ENCODE measurements at places on chromosomes 2 and 18.

- DNase-seq: no peak
Measured at GRCh38 chr2:149021271-149021719, 17.2 kb upstream of the LYPD6B start.

- no peak for DNase-seq
Measured at GRCh38 chr2:185128996-185129395, 530.7 kb downstream of the ZNF804A start.

- DNase-seq: no peak
Measured at GRCh38 chr2:193943406-193943960, 1713.5 kb upstream of the SLC39A10 start.

DNA sequence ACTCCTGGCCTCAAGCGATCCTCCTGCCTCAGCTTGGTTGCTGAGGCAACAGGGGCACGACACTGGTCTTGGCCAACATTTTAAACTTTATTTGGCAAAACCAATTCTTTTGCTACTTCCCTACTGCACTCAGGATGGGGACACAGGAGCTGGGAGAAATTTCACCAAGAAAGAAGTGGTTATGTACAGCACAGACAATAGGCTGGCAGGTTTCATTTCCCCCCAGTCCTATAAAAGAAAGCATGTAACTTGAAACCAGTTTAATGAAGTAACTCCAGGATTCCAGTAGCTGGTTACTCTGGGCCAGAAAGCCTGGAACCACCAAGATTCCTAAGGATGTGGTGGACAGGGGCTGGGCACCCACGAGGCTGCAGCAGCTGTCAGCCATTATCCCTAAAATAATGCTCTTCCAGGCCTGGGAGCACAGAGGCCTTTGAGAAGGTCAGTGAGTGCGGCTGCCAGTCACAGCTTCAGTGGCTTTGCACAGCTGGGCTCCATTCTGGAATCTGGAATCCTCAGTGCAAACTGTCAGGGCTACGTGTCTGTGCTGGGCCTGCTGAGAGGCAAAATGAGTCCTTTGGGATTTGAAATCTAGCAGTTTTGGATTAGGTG lies 142.3 kb upstream of the ITGA6 start:
- no peak for DNase-seq

GRCh38 chr18:13434854-13435253 lies 216.3 kb downstream of the LDLRAD4 start:
- DNase-seq: no peak

DNA sequence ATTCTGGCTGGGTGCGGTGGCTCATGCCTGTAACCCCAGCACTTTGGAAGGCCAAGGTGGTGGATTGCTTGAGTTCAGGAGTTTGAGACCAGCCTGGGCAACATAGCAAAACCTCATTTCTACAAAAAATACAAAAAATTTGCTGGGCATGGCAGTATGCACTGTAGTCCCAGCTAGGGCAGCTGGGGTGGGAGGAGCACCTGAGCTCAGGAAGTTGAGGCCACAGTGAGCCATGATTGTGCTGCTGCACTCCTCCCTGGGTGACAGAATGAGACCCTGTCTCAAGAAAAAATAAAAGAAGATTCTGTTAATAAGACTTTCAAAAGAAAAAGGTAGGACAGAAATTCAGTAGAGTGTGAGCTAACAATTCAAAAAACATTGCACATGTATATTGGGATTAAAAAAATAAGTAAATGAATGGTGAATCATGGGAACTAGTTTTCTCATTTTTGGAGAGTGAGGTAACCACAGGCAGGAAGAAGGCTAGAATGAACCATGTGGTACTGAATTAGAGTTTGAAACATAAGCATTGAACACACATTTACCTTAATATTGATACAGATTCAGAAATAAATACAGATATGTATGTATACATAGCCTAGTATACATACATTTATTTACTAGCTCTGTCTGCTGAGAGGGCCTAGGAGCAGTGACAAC lies 53.5 kb downstream of the NCOA1 start:
- no peak for DNase-seq

DNA sequence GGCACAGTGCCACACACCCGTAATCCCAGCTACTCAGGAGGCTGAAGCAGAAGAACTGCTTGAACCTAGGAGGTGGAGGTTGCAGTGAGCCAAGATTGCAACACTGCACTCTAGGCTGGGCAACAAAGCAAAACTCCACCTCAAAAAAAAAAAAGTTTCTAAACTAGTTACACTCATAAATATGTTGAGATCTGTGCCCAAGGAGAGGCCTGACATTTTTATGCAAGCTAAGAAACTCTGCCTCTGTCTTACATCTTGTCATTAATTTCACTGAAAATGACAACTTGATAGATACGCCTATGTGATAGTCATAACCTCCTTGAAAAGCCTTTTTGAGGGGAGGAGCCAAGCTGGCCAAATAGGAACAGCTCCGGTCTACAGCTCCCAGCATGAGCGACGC lies 412.7 kb downstream of the STK39 start:
- no peak for DNase-seq

DNA sequence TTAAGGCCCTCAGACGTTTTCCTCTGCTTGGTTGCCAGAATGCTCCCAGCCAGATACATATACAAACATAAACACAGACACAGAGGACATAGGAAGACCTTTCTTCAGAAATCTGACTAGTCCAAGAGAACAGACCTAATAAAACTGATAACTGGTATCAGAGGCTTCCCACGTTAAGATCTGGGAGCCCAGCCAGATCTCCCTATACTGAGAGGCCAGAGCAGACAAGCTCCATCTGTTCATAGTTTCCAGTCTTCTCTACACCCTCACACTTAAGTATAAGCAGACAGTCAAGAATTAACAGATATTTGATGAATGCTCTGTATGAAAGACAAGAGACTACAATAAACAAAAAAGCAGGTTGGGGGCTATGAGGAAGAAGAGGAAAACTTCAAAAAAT lies 240.5 kb upstream of the CHAC2 start:
- DNase-seq: no peak

GRCh38 chr2:227324642-227324994 lies 433 bp upstream of the MFF start:
- peak; percentile 20 for DNase-seq

DNA sequence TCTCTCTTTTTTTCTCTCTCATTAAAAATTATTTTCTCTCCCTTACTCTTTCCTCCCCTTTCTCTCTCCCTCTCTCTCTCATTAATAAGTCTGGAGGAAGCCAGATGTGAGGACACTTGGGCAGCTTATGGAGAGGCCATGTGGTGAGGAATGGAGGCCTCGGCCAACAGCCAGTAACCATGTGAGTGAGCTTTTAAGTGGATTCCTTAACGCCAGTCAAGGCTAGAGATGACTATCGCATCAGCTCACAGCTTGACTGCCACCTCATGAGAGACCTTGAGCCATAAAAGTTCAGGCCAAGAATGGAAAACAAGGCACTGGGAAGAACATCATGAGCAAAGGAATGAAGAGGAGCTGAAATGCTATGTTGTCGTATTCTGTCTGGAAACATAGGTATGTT lies 39.1 kb downstream of the ETAA1 start:
- no peak for DNase-seq

DNA sequence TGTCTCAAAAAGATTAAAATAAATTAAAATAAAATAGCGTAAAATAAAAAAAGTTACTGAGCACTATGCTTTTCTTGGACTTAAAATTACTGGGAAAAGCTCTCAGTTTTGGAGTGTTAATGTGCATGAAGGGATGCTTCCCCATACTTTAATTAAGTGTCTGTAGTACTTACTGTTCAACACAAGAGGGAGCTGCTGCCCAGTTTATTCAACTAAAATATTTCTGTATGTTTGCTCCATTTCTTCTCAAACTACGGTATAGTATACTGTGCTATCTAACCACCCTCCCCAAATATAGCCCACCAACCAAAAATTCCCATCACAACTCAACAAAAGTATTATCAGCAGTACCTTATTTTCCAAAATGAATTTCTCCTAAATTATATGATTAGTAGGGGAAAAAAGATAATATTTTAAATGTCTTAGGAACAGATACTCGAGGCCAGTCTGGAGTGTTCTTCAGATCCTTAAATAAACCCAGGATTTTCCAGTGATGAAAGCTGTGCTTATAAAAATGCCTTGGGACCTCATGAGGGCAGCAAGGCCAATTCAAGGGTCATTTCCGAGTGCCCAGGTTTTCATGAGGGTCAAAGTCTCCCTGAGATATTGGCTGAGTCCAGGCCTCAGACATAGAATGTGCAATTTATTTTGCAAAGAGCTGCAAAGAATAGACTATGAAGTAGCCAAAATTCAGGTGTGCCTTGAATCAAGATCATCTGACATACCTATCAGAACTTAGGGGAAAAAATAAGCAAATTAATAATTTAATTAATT lies 64.1 kb downstream of the CHRNA1 start:
- DNase-seq: peak; percentile 66

DNA sequence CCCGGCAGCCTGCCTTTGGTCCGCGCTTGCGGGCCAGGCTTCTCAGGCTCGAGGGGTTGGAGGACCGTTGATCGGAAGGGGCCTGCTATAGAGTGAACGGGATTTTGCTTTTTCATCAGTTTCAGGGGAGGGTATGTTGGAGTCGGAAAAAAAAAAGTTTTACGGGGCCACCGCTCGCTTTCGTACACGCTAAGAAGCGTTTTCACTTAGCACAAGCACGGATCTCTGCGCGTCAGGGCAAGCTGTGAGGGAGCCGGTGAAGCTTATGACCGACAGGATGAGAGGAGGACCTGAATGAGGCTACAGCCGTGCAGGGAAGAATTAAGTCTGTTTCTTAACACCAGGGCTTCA lies 443 bp downstream of the CPSF3 start:
- peak; percentile 28 for DNase-seq

Measured in CD4-positive, alpha-beta T cell treated with Interleukin-17A for 4 hours (primary cell).